ENCODE measurements at places on chromosomes 2 and 18.

DNA sequence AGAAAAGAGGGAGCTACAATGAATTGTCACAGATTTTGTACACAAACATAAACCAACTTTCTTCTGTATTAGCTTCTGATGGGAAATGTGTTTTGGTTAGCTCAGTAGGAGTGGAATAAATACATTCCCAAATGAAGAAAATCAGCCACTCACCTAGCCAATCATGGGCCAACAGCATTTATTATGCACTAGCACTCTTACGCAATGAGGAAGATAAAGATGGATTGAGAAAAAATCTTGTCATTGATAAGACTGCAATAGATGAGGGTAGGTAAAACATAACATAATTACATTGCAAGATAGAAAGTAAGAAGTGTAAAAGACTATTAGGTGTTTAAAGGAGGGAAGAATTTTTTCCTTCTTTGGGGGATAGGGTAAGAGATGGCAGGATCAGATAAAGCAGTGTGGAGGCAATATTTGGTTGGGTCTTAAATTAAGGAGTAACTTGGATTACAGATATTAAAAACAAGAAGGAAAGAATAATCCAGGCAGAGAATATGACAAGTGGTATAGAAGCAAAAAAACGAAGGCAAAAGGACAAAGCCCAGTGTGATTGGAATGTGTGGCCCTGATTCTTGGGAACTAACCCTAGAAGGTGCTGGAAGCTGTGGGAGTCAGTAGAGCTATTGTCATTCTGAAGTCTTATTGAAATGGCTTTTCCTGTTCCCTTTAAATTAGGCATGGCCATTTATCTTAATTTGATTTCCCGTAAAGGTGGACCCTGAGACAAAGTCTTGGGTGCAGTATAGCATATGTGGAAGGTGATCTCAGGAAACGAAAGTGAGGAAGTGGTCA lies 208.4 kb upstream of the MEX3C start:
- no peak for DNase-seq

GRCh38 chr18:24220318-24220688 lies 81.4 kb downstream of the CABYR start:
- no peak for DNase-seq

GRCh38 chr2:181991171-181991885 lies 5.7 kb downstream of the PPP1R1C start:
- no peak for DNase-seq

- no peak for DNase-seq
Measured at GRCh38 chr2:33086400-33087015, 139.8 kb downstream of the LTBP1 start.

DNA sequence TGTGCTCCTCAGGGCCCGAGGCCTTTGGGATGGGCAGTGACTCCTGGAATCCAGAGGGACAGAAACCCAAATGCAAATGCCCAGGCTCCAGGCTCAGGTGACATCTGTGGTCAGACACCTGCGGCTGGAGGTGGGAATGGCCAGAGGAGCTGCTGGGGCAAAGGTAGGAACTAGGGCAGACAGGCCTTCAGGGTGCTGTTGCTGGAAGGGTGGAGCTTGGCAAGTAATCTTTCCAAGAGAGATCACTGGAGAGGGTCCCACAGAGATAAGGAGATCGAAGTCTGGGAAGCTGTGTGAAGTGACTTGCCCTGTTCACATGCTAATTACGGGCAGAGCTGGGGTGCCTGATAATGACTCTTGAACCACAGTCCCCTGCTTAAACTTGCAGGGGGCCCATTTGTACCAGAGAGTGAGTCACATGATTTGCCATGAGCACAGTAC lies 82.4 kb downstream of the ACAA2 start:
- DNase-seq = no peak

- DNase-seq = no peak
Measured at GRCh38 chr2:200428961-200429665, 80.8 kb downstream of the KCTD18 start.

DNA sequence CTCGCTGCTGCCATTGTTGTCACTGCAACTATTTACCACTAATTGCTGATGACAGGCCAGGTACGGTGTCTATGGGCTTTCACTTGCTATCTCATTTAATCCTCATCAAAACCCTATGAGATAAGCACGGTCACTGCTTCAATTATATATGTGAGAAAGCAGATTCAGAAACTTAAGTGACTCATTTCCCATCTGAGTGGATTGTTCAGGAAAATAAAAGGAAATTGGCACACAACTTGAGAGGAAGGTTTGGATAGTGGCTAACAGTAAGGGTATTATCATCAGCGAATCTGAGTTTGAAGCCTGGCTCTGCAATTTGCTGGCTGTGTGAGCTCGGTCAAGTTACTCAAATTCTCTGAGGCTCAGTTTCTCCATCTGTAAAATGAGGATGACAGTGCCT lies 196.0 kb downstream of the KCNS3 start:
- DNase-seq = no peak

DNA sequence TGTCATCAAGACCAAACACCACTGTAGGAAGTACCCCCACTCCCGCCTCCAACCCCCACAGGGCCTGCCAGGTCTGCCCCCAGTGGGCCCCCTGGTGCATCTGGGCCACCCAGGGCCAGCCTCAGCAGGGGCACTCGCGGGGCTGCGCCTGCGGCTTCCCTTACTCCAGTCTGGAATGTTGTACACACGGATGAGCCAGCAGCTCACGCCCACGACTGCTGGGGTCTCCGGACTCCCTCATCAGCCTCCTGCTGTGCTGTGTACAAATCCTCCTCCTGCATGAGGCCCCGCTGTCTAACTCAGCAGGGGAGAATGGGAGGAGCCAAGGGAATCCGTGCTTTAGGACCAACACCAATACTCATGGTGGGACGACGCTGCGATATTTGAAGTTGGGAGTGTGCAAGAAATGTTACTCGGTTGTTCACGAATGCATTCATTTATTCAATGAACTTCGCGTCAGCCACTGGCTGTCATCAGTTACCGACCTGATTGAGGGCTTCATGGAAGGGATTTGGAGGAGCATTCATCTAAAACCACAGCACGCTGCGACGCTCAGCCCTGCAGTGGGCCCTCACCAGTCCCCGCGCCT lies 654 bp upstream of the ASB1 start:
- peak; percentile 73 for DNase-seq

DNA sequence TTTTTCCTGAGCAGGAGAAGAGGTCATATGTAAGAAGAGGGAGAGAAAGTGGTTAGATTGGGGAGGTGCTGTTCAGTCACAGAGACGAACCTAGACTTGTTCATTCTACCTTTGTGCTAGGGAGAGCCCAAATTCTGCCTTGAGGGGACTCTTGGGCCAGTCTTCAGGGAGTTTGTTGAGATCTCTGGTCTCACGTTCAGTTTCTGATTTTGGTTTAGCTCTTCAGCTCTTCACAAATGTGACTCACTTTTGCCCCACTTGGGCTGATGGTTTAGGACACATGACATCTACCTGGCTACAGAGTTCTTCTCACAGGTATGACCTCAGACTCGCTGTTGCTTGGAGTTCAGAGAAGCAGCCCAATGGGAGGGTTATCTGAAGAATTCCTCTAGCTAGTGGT lies 49.2 kb upstream of the DARS1 start:
- DNase-seq = no peak

- DNase-seq = no peak
Measured at GRCh38 chr18:53422896-53423295, 801.6 kb downstream of the MBD2 start.

DNA sequence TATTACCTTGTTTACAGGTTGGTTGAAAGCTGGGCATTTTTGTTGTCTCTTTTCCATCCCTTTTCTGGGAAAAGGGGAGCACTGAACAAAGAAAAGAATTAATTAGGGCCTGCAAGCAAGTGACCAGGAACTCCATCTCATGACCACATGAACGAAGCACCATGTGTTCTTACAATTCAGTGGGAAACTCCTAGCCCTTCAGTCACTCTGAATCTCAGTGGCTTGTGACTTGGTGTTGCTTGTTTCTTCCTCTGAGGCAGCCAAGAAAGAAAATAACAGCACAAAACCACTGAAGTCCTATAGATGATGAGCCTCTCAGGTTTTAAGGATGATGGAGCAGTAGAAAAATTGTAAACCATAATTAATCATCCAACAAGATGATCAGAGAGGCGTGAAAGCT lies 129.1 kb upstream of the CAB39 start:
- no peak for DNase-seq

GRCh38 chr18:37578886-37579513 lies 13.4 kb upstream of the CELF4 start:
- DNase-seq = peak; percentile 22

- no peak for DNase-seq
Measured at GRCh38 chr2:191701696-191702095, 23.8 kb downstream of the NABP1 start.

GRCh38 chr2:63681896-63682295 lies 93.1 kb downstream of the MDH1 start:
- DNase-seq = no peak

DNA sequence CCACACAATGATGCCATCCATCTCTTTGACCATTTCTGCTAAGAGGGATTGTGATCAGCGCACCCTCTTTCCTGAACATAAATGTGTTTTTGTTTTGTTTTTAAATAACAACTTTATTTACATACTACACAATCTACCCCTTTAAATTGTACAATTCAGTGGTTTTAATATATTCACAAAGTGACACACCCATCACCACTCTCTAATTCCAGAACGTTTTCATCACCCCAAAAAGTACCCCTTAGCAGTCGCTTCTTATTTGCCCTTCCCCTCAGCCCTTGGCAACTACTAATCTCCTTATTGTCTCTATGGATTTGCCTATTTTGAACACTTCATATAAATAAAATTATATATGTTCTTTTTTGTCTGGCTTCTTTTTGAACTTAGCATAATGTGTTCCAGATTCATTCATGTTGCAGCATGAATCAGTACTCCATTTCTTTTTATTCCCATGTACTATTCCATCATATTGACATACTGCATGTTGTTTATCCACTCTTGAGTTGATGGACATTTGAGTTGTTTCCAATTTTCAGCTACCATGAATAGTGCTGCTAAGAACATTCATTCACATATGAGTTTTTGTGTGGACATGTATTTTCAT lies 150.9 kb upstream of the NABP1 start:
- DNase-seq = no peak

- no peak for DNase-seq
Measured at GRCh38 chr18:47522359-47522758, 270.9 kb upstream of the SKOR2 start.

DNA sequence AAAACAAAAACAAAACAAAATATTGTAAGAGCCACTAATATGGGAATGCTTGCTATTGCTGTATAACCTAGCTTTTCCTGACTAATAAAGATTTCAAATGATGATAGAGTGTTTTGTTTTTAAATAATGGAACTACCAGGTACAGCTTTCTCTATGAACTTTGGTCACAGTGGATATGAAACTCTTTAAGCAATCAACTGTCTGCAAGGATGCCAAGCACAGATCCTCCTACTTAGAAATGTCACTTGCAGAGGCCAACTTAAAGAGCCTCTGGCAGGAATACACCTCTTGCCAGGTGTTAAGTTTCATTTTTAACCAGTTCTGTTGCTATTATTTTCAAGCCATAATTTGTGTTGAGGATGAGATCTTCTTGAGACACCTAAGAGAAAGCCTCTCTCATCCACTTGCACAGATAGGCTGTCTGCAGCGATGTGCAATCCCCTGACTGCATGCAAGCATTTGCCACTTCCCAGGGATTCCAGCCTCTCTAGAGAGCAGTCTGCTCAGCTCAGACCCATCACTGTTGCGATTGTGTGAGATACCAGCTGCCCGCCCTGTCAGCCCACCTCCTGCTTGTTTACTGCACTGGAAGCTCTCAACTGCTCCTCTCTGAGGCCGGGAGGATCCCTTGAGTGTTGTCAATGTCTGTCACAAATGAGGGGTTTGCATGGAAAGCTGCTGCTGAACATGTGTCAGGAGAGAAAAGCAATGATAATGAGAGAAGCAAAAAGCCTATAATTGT lies 86.1 kb upstream of the SCG2 start:
- DNase-seq = no peak

GRCh38 chr2:69017080-69017479 lies 4.1 kb downstream of the ANTXR1 start:
- no peak for DNase-seq

DNA sequence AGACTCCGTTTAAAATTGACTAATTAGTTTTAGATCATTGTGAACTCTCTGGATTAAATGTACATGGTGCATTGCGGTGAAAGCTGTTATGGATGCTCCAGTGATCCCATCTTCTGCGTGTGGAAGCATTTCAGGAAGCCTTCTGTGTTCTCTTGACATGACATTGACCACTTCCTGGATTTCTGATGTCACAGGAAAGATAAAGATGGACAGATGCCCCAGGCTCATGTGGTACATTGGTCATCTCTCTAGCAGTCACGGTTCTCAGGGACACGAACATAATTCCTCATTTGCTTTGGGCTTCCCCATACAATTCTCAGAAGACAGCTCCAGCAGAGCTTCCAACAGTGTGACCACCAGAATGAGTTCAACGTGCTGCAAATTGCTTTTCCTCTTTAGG lies 26.9 kb downstream of the AGAP1 start:
- DNase-seq = no peak

- no peak for DNase-seq
Measured at GRCh38 chr18:76654577-76654976, 159.5 kb upstream of the ZNF516 start.

- no peak for DNase-seq
Measured at GRCh38 chr18:37535968-37536367, 29.6 kb downstream of the CELF4 start.

DNA sequence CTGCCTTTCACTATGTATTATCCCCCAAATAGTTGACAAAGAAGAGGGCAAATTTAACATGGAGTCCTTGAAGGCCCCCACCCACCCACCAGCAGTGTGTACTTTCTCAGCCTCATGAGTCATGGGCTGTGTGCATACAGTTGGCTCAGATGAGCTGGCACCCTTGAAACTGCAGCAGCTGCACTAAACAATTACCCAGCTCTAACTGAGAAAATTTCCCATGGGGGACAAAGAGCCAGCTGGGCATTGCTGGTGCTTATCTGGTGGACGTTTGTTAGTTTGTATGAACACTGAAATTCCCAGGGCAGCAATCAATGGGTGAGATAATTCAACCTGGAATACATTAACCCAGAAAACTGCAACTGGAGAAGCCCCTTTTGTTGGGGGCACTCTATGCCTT lies 131.7 kb downstream of the GCA start:
- DNase-seq = no peak

DNA sequence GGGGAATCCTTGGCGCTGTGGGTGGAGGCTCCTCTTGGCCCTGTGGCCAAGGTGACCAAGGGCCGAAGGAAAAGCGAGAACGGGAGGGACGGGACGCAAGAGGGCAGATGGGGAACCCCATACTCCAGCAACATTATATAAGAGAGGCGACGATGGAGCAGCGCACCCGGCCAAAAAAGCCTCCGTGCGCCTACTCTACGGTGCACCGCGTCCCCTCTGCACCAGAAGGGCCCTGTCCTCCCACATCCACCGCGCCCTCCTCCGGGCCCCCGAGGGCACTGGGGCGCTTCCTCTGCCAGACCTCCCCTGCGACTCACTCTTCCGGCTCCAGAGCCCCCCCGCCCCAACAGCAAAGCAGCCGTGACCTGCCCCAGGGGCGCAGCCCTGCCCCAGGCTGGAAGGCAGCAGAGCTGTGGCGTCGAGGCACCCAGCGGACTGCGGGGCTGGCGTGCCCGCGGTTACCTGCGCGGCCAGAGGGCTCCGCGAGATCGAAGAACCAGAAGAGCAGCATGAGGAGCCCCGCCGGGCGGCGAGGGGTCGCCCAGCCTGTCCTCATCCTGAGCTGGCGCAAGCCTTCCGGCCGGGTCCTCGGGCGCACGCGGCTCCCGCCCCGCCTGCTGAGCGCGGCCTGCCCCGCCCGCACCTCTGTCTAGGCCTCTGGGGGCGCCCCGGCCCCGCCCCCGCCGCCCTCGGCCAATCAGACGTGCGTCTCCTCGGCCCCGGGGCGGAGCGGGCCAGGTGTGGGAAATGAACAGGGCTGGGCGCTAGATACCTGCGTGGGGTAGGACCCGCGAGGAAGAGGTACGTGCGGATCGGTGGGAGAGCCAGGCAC lies 106.3 kb upstream of the CD302 start:
- peak; percentile 36 for DNase-seq
